ENCODE measurements at places on chromosomes 7 and 10. TPM values are rescaled to one million over a fixed set of nuclear protein-coding genes. Genes with fewer than 3 reads are reported as not detected.

TMEM229A gene
- total RNA-seq = not detected

LGI1 gene
- total RNA-seq = not detected

NKX1-2 gene
- not detected for total RNA-seq

WDR86 gene
- 4.1 TPM for total RNA-seq

TMEM26 gene
- 1.1 TPM for total RNA-seq

STEAP1 gene
- total RNA-seq = 37.9 TPM

ACTR3C gene
- total RNA-seq = 1.7 TPM

HOGA1 gene
- total RNA-seq = 1.5 TPM

GRCh38 chr7:7315851-7316250, 133.5 kb downstream of the C1GALT1 start:
- no peak for DNase-seq

DNA sequence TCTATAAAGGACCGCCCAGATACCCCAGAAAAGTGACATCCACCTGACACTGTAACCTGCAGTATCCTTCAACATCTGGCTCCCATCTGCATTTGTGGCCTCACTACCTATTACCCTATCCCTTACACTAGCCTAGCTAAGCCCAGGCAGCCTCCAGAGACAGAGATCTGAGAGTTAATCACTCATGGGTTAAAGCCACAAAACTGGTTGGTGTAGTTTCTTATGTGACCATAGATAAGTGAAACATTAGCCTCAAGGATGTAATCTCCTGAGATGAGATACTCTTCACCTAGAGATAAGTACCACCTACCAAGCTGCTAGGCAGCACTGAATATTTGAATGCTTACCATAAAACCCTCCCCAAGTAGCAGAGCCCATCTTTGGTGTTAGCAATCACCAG, 35.4 kb downstream of the CTTNBP2 start:
- DNase-seq = no peak

- DNase-seq = no peak
Observed at GRCh38 chr7:68245688-68246087, 1249.1 kb downstream of the TYW1 start.

DNA sequence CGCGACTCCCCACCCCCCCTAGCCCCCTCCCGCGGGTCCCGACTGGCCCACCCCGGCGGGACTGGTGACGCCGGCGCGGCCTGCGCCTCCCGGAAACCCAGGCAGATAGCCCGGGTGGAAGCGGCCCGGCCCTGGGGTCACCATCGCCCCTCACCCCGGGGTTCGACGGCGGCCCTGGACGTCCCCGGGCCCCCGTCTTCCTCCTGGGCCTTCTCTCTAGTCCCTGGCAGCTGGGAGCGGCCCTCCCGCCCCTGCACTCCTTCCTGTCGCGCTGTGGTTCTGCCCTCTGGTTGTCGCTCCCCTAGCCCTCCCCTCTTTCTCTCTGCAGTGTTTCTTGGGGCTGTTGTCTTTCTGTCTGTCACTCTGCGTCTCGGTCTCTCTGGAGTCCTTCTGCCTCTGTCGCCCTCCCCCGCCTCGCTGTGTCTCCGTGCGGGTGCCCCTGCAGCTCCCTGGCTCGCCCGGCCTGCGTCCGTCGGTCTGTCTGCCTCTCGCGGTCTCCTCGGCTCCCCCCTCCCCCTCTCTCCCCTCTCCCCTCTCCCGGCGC, 90.5 kb upstream of the PAX2 start:
- no peak for DNase-seq

DNA sequence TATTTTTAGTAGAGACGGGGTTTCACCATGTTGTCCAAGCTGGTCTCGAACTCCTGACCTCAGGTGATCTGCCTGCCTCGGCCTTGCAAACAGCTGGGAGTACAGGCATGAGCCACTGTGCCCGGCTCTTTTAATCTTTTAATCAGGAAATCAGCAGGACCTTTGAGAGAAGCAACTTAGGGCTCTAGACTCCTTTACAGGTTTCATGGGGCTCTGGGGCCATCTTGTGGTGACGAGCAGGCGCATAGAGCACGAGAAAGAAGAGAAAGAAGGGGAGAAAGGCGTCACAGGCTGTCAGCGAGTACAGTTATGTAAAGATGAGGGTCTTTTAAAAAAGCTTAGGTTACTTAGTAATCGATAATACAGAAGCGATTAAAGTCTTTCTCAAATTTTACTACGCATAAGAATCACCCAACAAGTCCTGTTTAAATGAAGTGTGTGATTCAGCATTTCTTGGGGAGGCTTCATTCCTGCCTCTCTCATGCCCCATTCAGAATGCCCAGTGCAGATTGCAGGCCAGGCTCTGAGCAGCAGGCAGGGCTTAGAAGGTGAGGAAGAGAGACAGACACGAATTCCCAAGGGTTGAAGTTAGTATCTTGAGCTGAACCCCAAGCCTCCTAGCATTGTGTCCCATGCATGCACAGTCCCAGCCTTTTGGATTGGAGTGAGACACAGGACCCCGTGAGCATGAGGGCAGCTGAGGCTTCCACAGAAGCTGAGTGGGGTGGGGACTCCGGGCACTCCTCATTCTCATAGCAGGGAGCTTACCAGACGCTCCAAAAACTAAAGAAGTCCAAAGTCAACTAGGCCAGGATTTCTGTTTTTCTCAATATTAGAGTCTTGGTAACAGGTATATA, 23.6 kb upstream of the PFKP start:
- no peak for DNase-seq

DNA sequence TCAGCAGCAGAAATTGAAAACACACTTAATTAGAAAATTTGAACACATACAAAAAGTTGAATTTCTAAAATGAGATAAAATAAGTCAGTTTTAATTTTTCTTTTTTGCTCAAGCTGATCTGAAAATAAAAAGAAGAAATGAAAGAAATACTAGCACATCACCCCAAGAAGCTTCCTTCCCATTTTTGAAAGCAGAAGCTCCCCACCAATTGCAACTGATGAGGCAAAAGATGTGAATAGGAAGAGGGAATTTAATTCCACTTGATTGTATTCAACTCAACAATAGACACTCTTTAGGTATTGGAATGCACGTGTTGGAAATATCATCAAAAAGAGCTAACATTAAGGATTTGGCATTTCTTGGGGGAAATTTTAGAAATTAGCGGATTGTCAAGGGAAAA, 175.8 kb downstream of the TRIL start:
- DNase-seq = no peak

DNA sequence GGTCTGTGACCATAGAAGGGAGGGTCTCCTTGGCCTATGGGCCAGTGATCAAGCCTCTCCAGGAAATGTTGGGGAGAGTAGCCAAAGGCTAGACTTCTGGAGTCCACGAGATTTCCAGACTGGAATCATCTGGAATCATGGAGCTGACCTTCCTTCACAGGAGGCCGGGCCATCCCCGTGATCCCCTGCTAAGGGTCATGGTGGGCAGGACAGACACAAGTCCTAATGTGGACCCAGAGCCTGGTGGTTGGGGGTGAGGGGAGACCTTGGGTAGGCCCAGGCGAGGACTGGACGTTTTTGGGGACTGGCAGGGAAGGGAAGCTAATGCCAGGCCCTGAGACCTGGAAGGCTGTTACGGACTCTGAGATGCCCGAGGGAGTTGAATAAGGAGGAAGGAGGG, 9.8 kb upstream of the GRID1 start:
- DNase-seq = no peak

DNA sequence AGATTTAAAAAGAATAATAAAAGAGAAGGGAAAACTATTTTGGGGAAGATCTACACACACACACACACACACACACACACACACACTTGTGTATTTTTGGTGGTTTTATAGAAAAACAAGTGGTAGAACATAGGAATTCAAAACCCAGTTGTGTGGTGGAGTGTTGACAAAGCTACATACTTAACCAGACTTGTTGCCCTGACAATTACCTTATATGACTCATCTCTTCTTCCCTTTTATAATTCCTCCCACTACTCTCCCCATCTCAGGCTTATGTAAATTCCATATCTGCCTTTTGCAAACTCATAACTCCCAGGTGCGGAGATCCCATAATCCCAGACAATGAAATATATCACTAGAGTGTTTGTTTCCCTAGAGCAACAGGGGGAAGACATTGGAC, 873.7 kb downstream of the NXPH1 start:
- no peak for DNase-seq

DNA sequence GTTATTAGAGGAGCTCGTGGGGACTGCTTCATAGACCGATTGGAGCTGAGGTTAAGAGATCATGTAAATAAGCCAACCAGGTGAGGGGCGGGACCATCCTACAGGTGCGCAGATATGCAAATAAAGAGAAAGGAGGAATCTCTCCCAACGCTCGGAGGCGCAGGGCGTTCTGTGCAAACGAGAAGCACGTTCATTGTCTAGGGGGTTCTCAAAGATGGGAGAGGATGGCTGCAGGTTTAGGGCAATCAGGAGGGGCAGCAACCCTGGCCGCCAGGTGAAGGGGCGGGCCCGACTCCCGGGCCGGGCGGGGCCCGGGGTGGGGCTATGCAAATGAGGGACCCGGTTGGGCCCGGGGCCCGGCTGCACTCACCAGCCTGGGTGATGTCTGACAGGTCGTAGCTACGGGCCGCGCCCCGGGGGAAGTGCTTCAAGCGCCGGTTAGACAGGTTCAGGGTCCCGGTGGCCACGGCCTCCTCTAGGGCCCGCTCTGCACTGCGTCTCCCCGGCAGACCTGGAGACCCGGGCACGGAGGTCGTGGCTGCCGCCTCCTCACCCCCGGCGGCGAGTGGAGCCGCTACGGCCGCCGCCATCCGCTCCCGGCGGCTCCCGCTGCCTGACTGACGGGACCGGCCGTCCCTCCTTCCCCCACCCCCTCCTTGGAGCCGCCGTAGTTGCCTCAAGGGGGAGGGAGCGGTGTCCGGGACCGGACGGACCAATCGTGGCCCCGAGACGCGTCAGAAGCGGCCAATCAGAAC, at the start of gene LRCH4:
Gene LRCH4, minus strand, starts transcription at position 619 of the 755 bp plus-strand sequence. Its CDS starts 29 bp downstream, at position 590.
- peak; percentile 91 for DNase-seq

DNA sequence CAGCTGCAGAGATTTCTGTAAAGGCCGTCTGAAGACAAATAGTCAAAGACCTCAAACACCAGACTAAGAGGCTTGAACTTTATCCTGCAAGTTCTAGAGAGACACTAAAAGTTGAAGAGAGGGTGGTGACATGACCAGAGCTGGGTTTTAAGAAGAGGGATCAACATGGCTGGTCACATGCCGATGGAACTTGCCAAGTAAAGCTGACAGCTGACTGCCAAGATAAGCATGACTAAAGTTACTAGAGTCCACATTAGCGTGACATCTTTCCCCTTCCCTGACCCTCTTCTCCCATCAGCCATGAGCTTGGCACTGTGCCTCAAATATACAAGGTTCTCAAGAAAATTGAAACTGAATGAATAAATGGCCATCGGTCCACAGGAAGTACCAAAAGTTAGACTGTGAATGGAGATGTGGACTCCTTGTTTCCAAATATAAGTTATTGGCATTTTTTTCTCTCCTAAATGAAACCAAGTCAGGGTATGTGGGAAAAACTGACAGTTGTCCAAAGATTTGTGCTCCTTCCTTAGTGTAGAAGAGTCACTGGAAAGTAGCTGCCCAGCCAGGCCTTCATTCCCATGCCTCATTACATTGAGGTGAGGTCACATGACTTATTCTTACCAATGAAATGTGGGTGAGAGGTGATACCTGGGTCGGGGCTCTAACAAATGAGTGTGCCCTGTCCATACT, 24.5 kb downstream of the XPNPEP1 start:
- peak; percentile 64 for DNase-seq

- DNase-seq = no peak
Observed at GRCh38 chr10:111247781-111248389, 171.1 kb downstream of the ADRA2A start.

DNA sequence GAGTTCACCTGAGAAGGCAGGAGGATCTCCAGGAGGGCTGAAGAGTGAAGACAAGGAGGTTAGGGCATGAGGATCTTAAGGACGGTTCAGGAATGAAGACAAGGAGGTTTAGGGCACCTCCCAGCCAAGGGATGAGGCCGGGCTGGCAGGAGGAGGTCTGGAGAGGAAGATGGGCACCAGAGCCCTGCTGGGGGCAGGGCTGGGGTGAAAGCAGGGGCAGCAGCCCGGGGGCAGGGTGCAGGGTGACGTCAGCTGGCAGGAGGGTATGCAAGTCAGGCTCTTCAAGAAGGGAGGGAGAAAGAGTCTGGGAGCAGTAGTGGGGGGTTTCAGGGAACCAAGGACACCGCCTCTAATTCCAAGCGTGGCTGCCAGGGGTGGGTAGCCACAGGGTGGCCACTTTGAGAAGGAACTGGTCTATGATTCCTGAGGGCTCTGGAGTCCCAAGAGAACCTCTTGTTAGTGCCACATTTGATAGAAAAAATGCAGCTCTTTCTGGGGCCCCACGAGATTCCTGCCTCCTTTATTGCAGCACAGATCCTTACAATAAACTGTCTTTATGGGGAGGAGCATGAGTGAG, 101.6 kb downstream of the C10orf90 start:
- DNase-seq = no peak

DNA sequence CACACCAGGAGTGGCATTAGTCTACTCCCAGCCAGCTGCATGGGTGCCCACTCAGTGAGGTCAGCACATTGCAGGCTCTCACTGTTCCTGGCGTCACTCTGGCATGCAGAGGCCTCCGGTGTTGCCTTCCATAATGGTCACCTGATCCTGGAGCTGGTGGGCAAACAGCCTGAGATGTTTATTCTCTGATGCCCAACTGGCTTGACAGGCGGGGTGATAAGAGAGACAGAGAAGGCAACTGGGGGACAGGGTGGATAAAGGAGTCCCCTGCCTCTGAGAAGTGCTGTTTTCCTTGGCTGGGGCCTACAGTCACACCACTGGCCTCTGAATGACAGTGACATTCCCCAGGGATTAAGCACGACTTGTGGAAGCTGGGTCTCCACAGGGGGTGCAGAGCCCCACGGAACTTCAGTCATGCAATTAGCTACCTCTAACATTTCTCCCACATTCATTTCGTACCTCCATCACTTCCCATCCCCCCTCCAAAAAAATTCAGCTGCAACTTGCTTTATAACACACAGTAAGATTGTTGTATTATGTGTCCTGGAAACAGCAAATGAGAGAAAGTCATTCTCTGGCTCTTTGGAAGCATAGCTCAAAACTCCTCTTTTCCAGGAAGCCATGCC, 7.1 kb upstream of the RBM20 start:
- no peak for DNase-seq

- no peak for DNase-seq
Observed at GRCh38 chr7:15459018-15459615, 102.7 kb downstream of the AGMO start.

Data from posterior vena cava (tissue), 2 donors.